Spinal cord (tissue), 10 donors: ENCODE measurements at places on chromosomes 16 and 17.

- DNase-seq: no peak
These were observed 1.2 kb upstream of the ZFPM1 start for GRCh38 chr16:88451586-88452481.

- DNase-seq: peak; percentile 40
These were observed 54.1 kb upstream of the BCAR1 start for GRCh38 chr16:75305364-75306098.

- peak; percentile 84 for DNase-seq
These were observed at the start of gene RUNDC1 for GRCh38 chr17:42980274-42980765. RUNDC1 (plus strand) TSS chr17:42980565; CDS start chr17:42980577, 12 bp downstream.

- no peak for DNase-seq
These were observed 24.7 kb upstream of the KLHDC4 start for GRCh38 chr16:87790292-87791100.

GRCh38 chr16:86884390-86884650, 306.0 kb downstream of the FOXL1 start:
- DNase-seq: no peak

DNA sequence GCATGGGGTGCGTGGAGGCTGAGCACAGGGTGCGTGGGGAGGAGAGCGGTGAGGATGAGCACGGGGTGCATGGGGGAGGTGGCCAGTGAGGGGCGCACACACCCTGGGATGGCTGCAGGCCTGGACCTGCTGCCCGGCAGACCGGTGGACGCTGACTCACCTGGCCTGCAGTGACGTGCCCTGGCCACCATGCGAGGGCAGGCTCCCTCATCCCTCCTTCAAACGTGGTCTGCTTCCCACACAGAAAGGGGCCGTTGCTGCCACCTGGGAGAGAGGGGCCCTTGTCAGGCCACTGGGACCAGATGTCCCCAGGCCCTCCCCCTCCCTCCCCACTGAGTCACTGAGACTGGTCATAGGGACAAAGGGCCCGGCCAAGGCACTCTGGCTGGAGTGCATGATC, 20.1 kb upstream of the APRT start:
- DNase-seq: no peak

DNA sequence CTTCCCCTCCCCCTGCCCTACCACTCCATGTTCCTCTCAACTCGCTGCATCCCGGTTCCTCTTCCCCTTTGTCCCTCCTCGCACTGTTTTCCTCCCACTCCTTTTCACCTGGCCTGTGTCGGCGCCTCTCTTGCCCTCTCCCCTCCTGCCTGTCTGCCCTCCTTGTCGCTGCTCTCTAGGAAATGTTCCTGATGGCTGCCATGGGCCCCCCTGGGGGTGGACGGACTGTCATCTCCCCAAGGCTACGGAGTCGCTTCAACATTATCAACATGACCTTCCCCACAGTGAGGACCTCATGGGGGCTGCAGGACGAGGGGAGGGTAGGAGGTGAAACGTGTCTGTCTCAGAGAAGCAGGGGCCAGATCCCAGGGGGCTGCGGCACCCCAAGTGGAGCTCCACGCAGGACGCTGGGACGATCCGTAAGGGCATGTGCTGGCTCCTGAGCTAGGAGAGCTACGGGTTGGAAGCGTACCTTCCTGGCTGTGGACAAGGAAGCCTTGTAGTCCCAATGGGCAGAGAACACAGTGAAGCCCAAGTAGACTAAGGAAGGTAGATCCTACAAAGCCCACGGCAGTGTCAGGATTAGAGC, 39.8 kb upstream of the KDM6B start:
- no peak for DNase-seq

DNA sequence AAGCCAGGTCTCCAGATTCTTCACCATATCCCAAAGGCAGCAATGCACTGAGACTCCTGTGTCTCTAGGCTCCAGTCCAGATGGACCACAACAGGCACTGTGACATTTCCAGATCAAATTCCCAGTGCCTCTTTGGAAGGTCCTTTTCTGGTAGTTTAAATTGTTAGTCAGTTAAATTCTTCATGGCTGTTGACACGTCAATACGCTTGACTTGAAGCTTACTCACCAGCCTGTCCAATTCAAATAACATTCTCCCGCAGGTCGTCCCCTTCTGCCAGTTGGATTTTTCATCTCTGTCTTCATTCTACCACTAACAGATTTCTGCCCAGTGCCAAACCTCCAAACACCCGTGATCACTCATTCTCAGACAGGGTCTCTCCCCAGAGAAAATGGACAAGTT, 86.7 kb downstream of the SHISA9 start:
- DNase-seq: no peak

GRCh38 chr16:65061935-65062518, 59.8 kb downstream of the CDH11 start:
- DNase-seq: no peak

DNA sequence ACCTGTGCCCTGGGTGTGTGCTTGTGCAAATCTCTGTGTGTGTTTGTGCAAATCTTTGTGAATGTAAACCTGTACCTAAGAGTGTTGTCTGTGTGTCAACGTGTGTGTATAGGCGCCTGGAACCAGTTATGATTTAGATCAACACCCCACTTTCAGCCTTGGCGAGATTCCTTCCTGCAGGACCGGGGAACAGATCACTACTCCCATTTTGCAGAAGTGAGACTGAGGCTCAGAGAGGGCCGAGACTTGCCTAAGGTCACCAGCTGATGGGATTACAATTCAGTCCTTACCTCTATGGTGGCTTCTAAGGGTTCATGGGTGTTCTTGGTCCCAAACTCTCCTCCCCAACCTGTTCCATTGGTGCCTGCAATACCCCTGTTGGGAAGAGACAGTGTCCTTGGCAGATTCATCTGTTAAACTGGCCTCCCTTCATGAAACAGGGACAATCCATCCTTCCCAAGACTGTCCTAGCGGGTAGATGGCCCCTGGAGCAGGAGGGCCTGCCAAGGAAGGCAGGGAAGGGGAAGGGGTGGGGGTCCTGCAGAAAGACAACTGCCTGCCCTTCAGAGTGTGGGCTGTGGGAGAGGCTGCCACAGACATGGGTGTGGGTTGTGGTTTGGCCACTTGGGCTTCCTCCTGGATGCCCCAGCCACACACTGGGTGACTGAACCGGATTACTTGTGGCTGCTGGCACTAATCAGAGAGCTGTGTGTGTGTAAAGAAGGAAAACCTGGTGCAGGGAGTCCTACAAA, 6.9 kb upstream of the MAPK7 start:
- no peak for DNase-seq

GRCh38 chr17:74190154-74190553, 13.3 kb upstream of the RPL38 start:
- peak; percentile 88 for DNase-seq

GRCh38 chr16:27275394-27275793, 6.8 kb upstream of the NSMCE1 start:
- DNase-seq: no peak

GRCh38 chr16:30903596-30903995, 7.2 kb downstream of the CTF1 start:
- DNase-seq: no peak

DNA sequence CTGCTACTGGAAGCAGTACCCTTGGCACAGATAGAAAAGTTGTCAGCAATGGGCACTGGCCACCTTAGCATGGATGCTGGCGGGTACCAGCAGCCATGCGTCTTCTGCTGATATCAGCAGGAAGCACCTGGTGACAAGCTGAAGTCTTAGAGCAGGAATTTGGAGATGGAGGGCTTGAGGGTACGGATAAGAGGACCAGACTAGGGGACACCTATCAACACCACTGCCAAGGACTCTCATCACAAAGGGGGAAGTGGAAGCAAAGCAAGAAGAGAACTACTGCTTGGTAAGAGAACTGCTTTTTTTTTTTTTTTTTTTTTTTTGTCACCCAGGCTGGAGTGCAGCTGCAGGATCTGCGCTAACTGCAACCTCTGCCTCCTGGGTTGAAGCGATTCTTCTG, 35.4 kb upstream of the LYRM9 start:
- no peak for DNase-seq

DNA sequence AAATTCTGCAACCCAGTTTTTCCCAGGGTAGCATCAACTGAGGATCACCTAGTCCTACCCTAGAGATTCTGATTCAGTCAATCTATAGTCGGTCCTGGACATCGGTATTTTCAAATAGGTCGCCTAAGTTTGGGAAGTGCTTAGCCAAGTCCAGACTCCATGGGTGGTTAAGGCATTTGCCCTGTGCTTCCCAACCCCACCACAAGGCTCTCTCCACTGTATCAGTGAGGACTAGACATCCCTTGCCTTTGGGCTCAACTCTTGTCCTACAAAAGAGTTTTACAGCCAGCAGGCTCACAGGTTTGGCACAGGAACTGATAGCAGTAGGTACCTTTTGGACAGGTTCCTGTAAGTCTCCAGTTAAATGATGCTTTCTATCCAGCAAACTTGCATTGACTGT, 13.8 kb downstream of the HYDIN start:
- no peak for DNase-seq

DNA sequence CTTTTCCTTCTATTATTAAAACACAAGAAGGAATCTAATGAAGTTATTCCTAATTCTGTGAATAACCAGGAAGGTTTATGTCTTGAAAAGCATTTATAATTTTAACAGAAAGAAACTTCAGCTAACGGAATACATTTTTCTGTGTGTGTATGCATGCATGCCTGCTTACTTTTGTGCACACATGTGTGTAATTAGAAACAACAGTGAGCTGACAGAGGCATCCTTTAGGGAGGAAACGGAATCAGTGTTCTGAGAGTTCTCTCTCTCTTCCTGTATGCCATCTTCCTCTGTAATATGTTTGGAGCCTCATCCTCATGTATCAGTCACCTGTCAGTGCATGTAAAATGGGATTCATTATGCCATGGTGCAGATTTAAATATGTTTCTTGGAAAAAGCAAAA, 107.0 kb downstream of the MAP2K4 start:
- DNase-seq: no peak

DNA sequence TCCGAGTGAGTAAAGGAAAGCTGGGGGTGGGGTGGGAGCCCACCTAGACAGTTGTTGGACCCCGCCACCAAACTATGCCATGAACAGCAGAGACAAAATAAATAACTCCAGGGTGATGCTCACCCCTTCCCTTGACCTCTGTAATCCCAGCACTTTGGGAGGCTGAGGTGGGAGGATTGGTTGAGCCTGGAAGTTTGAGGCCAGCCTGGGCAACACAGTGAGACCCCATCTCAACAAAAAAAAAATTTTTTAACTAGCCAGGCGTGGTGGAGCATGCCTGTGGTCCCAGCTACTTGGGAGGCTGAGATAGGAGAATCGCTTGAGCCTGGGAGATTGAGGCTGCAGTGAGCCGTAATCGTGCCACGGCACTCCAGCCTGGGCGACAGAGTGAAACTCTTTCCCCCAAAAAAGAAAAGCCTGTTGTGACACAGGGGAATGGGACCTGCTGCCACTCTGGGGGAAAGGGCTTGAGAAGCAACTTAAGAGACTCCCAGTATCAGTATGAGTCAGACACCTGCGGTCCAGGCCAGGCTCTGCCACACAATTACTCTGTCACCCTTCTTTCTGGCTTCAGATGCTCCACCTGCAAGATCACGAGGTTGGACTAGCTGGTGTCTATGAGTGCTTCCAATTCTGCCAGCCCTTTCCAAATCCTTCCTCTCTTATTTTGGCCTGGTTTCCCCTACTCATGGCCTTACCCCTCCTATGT, 5.0 kb downstream of the SGCA start:
- DNase-seq: no peak

DNA sequence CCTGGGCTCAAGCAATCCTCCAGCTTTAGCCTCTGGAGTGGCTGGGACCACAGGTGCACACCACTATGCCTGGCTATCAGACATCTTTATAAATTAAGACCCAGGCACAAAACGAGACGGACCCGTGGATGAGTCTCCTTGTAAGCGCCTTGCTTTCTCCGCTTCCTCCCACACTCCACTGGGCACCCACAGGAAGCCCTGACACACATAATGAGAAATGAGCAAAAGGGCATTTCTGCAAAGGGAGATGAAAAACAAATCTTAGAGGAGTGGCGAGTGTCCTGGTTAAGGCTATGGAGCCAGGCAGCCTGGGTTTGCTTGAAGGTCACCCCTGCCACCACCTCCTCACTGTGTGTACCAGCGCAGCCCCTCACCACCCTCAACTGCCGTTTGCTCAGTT, 56.3 kb downstream of the XYLT1 start:
- DNase-seq: no peak

- DNase-seq: peak; percentile 44
These were observed 1.2 kb upstream of the BCO1 start for GRCh38 chr16:81237282-81237681.
